NCI-H1092 treated with DMSO at 0.1 percent for 48 hours (cell line): ENCODE measurements at places on chromosomes 5 and 9.

- DNase-seq, result no peak
Observed at GRCh38 chr5:81021951-81022687, 62.0 kb downstream of the RASGRF2 start.

DNA sequence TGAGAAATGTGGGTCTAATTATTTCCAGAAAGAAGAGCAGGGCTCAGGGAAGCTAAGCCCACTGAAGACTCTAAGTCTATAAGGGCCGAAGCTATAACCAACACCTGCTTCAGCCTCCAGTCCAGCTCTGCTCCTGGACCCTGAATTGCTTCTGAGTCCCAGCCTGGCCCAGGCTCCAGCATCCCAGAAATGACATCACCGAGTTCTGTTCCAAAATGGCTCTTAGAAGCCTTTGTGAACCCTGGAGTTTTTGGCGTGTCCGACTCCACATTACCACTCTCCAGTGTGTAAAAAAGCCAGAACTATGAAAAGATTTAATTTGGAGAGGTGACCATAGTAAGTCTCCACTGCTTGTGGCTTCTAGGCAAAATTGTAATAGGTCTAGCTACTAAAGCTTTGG is 289.9 kb downstream of the SLIT3 start:
- DNase-seq, result no peak

- no peak for DNase-seq
Observed at GRCh38 chr5:131413605-131414559, 150.0 kb downstream of the CDC42SE2 start.

DNA sequence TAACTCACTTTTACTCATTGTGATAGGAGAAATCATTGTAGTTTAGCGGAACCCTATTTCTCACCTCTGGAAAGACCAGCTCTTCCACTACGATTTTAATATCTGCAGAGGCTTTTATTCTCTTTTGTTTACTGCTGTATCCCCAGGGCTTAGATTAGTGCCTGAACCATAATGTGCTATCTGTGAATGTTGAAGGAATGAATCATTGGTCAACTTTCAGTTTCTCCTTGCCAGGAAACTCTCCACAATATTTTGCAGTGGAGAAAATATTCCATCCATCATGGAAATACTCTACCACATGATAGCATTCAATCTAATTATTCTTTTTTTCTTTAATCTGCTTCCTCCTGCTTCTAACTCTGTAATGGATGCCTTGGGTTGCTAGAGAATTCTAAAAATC is 263.5 kb upstream of the PTPRD start:
- DNase-seq, result no peak

- no peak for DNase-seq
Observed at GRCh38 chr5:132026516-132027008, 15.1 kb upstream of the ACSL6 start.

- peak; percentile 13 for DNase-seq
Observed at GRCh38 chr9:130938652-130939404, at the start of gene FIBCD1. FIBCD1 (minus strand) TSS chr9:130939247; CDS start chr9:130938607, 640 bp downstream.

DNA sequence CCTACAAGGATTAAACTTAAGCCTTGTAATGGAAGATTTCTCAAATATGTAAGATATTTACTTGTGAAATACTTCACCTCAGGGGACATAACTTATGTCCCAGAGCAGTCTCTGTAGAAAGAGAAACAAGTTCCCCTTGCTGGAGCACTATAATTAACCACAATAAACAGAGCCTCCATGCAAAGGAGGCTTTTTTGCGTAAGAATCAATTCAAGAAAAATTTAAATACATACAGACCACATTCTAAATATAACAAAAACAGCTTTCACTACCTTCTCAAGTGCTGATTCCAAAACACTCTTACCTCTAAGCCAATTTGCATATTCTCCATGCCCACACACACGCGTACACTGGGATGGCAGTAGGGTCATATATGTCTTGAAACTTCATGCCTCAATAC is 30.7 kb upstream of the CCNB1 start:
- no peak for DNase-seq

DNA sequence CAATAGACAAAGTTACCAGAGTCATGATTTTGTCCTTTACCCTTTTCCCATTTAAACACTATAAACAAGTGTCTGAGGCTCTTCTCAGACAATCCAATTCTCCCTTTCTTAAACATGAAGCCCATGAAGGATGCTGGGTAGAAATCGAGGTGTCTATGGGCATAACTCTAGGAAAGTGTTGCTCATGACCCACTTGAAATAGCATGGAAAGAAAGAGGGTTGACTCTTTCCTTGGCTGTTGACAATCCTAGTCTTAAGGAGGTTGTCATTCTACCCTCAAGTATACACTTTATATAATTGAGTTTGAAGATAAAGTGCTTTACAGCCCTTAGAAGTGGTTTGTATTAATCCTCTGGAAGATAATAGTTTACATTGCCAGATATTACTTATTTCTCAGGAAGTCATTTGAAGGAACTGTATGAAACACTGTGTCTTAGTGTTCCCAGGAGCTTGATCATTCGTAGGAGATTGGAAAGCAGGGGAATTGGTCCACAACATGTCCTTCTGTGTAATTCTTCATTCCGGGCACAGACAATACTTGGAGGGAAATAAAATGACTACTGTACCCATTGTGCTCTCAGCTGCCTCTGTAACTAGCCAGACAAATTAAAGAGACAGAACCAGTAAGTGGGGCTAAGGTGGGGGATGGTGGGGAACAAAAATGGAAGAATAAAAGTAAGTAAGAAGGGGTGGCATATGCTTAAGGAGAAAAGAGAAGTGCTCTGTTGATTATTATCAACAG is 1078.3 kb upstream of the DMAC1 start:
- no peak for DNase-seq

GRCh38 chr5:36985387-36985786 is 108.8 kb downstream of the NIPBL start:
- DNase-seq, result no peak

DNA sequence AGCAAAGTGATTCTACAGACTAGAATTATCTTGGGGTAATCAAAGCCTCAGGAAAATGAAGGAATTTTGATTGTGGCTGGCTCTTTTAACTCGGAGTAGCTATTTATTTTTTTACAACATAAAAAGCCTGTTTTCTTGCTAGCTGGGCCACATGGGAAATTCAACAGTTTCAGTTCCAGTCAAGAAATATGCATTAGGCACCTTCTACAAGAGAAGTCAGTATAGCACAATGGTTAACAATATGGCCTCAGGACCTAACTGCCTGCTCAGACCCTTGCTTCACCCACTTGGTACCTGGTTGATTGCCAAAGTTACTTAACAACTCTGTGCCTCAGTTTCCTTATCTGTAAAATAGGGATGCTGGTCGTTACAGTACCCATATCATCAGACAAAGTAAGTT is 586.2 kb downstream of the ZNF608 start:
- no peak for DNase-seq

- DNase-seq, result no peak
Observed at GRCh38 chr5:139684350-139684880, 36.3 kb downstream of the CXXC5 start.

DNA sequence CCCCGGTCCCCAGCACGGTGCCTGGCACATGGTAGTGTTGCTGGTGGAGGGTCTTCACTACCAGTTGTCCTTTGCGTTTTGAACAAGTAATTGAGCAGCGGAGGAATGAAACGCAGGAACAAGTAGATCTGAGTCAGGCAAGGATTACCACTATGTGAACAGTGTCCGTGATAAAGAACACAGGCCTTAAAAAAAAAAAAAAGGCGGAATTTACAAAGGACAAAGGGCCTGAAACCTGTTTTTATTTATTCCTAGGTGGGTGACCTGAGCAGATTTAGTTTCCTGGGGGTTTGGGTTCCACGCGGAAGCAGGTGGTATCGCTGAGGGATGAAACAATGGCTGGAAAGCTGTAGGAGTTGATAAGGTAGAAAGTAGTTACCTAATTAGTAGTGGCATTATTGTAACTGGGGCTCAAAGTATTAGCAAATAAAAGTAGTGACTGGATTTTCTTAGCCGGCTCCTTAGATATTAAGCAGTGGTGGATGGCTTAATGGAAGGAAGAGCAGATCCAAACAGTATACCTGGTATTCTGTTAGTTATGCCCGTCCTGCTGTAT is 1.1 kb downstream of the RUSC2 start:
- no peak for DNase-seq

- DNase-seq, result no peak
Observed at GRCh38 chr9:127185931-127186781, 63.7 kb upstream of the ANGPTL2 start.

DNA sequence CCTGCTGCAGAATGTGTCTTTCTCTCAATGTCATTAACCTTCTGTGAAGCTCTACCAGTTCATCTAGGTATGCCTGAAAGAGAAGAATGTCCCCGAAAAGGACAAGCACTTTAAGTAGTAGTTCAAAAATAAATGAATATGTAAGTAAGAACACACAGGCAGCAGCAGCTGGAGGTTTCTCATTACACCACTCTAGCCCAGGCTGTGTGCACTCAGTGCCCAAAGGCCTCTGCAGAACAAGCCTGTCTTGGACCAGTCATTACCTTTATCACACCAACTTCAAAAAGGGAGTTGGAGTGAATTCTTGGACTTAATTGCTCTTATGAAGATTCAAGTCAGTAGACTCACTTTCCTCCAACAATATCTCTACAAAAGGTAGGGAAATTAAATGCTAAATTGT is 268.8 kb downstream of the MLLT3 start:
- DNase-seq, result no peak

GRCh38 chr9:111037708-111038330 is 451 bp downstream of the LPAR1 start:
- DNase-seq, result peak; percentile 24

DNA sequence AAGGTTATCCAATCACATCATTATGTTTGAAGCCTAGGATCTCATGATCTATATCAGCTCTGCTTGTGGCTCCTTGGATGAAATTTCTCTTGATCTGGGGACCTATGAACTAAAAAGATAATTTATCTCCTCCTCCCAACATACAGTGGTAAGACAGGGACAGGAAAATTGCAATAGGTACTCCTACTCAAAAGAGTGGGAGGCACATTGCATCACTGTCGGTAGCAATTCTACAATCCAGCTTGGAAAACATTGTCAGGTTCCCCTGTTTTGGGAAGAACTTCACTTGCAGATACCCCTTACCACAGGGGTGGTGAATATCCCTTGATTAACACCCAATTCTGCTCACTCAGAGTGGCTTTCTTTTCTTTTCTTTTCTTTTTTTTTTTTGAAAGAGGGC is 107.7 kb downstream of the HSPA4 start:
- no peak for DNase-seq

GRCh38 chr5:84285641-84286637 is 98.7 kb downstream of the EDIL3 start:
- no peak for DNase-seq

DNA sequence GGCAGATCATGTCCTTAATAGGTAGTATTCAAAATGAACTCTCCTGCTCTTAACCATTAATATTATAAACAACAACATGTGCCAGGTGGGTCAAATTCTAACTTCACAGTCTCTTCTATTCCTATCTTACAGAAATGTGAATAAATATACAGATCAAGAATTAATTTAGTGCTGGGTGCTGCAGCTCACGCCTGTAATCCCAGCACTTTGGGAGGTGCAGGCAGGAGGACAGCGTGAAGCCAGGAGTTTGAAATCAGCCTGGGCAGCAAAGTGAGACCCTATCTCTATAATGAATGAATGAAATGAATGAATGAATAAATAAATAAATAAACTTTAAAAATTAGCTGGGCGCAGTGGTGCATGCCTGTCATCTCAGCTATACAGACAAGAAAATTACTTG is 34.1 kb downstream of the PTCH1 start:
- no peak for DNase-seq

DNA sequence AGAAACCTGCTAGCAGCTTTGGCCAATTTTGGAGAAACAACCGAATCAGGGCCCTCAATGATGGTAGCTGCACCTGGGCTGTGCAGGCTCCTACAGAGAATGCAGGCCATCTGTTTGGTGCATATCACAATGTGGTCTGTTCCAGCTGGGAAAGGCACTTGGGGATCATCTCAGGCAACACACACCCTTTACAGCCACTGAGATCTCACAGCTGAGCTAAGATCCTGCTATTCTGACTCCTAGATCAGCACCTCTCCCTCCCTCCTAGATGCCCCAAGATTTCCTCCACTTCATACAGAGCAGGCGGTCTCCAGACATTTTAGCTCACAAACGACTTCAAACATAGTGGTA is 100.7 kb downstream of the SH3TC2 start:
- DNase-seq, result no peak

GRCh38 chr5:137666461-137666850 is 69.4 kb downstream of the KLHL3 start:
- no peak for DNase-seq

- DNase-seq, result no peak
Observed at GRCh38 chr5:36526537-36526936, 79.9 kb upstream of the SLC1A3 start.

DNA sequence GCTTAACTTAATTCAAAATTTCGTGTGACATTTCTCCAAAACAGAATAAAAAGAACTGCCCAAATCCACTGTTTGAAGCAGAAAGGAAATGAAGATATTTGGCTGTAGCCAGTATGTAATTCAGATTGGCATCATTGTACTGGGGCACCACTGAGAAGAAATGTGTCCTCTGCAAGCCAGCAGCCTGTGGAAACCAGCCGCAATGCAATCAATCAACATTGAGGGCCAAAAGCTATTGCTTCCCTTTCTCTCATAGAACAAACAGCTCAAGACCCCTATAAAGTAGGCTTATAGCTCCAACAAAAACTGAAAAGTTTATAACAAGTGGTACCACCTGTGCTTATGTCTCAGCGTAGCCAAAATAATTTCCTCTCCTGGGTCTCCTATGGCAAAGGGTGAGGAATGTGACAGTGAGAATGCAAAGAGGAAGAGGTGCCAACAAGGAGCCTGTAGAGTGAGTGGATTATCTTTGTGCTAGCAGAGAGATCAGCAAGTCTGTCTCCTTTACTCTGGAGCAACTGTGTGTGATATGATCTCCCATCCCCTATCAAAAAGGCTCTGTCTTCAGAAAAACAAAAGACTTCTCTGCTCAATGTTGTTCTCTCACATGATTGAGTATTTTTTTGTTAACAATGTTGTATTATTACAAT is 1072.3 kb upstream of the DMAC1 start:
- no peak for DNase-seq

DNA sequence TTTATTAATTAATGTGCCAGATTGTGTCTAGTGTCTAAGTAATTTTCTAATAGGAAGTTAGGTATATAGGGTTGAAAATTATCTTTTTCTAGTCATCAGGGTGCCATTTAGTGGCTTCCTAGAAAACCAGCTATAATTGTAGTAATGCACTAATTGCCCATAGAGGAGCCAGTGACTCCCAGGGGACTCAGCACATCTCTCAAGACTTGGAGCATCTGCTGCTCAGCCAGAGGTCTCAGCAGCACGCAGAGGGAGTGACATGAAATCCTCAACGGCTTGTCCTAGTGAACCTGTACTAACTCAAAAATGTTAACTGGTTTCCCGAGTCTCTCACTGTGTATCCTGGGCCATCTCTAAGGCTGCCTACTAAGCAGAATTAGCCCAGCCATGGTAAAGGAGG is 78.2 kb upstream of the MAN2A1 start:
- peak; percentile 4 for DNase-seq

DNA sequence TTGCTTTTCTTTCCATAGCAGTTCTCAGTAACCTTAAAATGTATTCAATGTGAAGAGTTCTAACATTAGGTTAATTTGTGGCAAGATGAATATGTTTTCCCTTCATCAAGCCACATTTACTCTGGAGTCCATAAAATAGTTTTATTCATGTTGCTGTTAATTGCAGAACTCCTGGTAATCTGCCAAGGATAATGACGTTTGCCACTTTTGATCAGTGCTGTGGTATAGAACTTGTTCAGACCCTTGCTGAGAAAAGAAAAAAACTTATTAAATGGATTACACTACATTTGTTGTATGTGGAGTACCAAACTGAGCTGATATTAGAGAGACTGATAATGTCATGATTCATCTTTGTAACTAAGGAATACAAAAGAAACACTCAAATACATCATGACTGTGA is 212.4 kb upstream of the DMAC1 start:
- DNase-seq, result peak; percentile 44
